ENCODE measurements at places on chromosomes 2 and 18.

GRCh38 chr2:240209493-240209892 lies 69.0 kb upstream of the OTOS start:
- DNase-seq: no peak

GRCh38 chr2:174023591-174024523 lies 58.7 kb upstream of the SP3 start:
- no peak for DNase-seq

- DNase-seq: no peak
These were observed 868.8 kb downstream of the EPHA4 start for GRCh38 chr2:220703279-220703678.

DNA sequence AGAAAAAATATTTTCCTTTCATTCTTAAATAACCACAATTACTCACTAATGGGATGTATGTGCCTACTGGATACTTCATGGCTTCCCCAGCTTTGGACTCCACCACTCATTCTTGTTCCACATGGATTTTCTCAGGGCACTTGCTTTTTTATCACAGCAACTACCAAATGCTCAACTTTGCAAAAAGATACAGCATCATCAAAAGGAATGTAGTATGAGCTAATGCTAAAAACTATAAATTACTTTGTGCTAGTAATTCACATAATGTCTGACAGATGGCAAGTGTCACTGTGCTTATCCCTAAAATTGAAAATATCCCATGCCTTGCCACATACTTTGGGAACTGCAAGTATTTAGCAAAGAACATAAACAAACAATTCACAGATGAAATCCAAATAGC lies 130.4 kb upstream of the ZFP36L2 start:
- DNase-seq: no peak

- DNase-seq: peak; percentile 78
These were observed 98.9 kb downstream of the CSRNP3 start for GRCh38 chr2:165568361-165568760.

GRCh38 chr2:166632616-166633015 lies 138.6 kb upstream of the SCN7A start:
- no peak for DNase-seq

DNA sequence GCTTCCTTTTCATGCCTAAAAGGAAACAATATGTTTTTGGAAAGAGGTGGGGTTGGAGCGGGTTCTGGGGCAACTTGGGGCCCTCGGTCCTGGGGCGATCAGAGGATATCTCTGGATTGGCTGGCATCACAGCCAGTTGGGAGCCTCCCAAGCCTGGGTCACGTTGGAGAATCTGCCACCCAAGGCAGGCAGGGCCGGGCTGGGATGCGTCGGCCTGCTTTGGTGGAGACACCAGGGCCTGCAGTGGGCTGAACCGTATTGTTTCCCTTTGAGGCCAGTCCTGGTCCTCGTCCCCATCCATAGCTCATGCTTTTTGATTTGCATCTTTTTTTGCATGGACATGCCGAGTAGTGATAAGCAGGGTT lies 235.8 kb downstream of the ATAD2B start:
- no peak for DNase-seq

DNA sequence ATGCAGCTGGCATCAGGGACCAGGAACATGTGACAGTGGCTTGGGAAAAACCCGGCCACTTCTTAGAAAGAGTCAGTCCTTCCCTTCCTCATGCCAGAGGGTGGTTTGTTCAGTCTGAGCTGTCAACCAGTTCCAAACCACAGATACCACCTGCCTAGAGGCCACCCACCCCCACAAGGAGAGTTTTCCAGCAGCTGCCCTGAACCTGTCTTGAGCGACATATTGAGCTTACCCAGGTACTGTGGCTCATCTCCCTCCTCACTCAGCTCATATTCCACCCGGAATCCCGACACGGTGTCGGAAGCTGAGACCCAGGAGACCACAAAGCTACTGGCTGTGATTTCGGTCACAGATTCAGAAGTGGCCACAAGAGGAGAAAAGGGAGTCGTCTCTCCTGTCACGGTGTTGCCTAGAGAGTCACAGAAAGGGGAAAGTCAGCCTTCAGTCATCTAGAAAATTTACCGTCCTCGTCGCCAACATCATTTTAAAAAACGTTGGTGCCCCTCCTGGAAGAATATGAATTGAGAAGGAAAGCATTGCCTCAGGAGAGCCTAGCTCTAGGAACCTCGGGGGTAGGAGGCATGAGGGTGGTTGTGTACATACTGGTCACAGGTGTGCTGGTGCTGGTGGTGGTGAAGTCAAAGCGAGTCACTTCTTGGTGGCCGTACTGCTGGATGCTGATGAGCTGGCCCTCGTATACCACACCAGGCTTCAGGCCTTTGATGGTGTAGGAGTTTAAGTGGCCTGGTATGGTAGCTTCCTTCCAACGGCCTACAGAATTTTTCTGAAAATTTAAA lies 26.3 kb downstream of the FN1 start:
- no peak for DNase-seq

GRCh38 chr2:207491086-207491485 lies 38.7 kb upstream of the CREB1 start:
- DNase-seq: no peak

DNA sequence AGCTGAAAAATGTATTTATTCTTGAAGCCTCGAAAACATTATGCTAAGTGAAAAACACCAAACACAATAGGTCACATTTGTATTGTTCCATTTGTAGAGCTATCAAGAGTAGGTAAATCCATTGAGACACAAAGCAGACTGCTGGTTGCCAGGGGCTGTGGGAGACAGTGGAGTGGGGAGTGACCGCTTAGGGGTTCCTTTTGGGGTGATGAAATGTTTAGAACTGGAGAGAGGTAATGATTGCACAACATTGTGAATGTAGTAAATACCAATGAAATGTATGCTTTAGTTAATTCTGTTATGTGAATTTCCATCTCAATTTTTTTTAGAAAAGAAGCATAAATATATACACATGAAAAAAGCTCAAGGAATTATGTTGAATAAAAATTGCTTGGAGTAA lies 15.8 kb downstream of the KCTD18 start:
- DNase-seq: no peak

DNA sequence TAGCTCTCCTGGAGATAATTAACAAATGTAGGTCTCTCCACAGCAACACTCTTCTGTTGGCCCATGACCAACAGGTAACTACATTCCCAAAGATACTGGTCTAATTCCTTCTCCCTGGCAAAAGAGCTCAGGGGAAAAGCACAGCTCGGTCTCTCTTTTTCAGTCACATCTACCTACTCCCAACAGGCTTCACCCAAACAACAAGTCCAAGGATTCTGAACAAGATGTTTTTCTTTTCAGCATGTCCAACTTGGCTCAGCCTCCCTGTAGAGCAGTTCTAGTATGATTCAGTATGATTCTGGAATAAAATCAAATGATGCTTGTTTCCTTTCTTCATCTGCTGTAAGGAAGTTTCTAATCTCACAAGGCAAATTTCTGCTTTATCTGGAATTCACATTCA lies 1704.8 kb upstream of the PIK3C3 start:
- DNase-seq: no peak

GRCh38 chr18:23495723-23496440 lies 7.4 kb upstream of the RMC1 start:
- no peak for DNase-seq

- DNase-seq: no peak
These were observed 10.2 kb downstream of the NFATC1 start for GRCh38 chr18:79405781-79406575.

GRCh38 chr2:236608710-236609109 lies 39.1 kb downstream of the ACKR3 start:
- no peak for DNase-seq

- DNase-seq: no peak
These were observed 78.4 kb upstream of the MEX3C start for GRCh38 chr18:51275712-51276476.

Data from NCI-H187 treated with DMSO at 0.1 percent for 48 hours (cell line).